Endothelial cell of umbilical vein (primary cell): ENCODE measurements at places on chromosomes 2 and 18.

DNA sequence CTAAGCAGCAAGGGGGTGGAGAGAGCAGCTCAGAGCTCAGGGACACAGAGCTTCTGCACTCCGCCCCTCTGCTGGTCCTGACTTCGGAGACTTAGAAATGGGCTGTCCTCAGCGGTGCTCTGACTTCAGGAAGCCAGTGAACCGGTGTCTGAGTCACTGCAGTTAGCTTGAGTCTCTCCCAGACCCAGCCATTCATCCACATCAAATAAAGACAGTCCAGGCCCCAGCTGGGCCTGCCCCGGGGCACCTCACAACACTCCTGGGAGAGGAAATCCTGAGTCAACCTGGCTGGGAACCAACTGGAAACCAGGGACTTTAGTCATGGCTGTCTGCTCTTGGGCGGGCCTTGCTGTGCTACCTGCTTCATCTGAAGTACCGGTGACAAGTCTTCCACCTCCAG is 5.4 kb upstream of the ITGB6 start:
- peak; percentile 97 for DNase-seq

DNA sequence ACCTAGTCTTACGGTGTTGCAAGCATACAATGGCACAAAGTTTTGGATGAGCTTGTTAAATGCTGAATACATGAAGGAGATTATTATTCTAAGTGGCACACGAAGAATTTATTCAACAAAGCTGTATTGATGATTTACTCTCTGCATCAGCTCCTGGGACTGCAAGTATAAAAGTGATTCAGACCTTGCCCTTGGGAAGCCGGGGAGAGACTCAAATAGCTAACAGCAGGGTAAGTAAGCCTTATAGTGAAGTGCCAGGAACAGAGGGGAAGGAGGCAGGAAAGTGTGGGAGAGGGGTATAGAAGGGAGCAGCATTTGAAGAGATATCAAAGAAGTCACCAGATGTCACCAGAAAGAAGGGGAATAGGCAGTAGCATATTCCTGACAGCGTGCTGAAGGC is 115.4 kb downstream of the MCFD2 start:
- no peak for DNase-seq

- DNase-seq: no peak
Measured at GRCh38 chr2:216424274-216424673, 12.0 kb downstream of the SMARCAL1 start.

DNA sequence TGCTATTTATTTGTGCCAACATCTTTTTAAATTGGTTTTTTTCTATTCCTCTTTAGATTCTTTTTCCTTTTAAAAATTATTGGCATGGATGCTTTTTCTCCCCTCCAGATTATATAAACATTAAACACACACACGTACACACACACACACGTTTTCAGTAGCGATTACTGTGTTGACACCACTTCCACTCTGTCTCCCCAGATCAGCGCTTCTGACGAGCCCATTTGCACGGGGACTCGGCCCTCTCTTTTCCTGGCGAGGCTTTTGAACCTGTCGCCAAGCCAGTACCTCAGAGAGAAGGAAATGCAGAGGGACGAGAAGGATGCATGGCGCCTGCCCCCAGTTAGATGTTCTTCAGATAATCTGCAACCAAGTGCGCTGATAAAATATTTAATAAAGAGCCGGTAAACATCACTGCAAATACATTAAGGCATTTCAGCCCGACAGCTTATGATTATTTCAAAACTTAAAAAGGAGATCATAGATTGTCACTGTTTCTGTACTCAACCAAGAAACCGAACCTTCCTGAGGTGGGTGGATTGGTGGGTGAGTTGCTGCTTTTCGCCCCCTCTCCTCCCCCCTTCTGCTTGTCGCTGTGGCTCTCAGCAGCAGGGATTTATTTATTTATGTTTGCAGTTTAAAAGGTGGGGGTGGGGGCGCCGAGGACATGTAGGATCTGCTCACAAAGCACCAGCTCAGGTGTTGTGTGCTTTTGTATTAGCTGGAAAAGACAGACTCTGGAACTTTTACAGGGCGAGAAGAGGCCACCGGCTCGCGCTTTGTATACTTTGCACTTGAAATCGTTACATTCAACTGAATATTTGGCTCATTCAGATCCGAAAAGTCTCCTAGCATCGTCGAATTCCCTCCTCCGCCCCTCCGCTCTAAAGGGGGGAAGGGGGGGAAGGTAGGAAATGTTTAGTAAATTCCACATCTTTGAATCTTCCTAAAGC is 787 bp upstream of the TBR1 start:
- DNase-seq: no peak

DNA sequence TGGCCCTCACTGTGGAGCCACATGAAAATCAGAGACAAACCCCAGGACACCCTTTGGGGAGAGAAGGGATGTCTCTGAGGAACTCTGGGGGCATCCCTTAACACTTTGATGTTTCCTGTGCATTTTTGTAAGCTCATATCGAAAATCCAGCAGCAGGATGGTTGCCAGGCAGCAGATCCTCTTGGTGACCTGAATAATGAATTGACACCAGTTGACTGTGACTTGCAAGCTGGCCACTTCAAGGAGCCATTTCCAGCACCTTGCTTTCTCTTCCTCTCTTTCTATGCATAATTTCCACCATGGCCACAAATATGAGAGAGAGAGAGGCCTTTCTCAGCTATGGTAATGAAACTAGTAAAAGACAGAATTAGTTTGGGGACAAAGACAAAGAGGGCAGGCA is 91.7 kb downstream of the NRP2 start:
- no peak for DNase-seq

- no peak for DNase-seq
Measured at GRCh38 chr18:7116001-7116730, 1.4 kb downstream of the LAMA1 start.

DNA sequence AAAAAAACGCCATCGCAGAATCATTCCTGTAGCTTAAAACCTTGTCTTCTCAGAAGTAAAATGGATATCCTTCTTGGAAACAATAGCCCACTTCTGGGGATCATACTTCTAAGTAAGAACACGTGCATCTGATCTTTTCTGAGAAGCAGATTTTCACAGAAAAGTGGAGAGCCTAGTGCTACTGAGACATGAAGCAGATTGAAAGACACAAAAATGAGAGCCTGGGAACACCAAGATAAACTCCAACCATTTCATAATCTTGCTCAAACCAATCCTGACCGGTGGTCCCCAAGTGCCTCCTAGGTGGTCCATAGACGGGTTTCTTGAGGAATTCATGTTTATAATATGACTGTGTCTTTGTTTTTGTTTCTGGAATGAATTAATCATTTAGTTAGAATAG is 191.2 kb downstream of the IRS1 start:
- DNase-seq: no peak

DNA sequence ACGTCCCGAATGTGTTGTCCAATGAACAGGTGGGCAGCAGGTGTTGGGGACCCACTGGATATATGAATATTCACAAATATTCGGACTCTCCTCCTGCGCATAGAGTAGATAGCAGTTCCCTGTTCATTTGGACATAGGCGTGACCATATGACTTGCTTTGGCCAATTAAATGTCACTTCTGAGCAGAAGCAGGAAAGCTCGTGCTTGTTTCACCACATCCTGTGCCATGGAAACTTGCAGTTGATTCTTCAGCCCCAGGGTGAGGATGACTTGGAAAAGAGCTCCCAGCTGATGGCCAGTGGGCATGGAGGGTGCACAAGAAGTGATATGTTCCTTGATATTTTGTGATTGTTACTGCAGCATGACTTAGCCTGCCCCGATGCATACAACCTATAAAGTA is 52.6 kb downstream of the PTPRM start:
- no peak for DNase-seq

- DNase-seq: no peak
Measured at GRCh38 chr2:84942964-84943421, 28.0 kb upstream of the KCMF1 start.

- DNase-seq: no peak
Measured at GRCh38 chr2:121387591-121388325, 102.8 kb upstream of the TFCP2L1 start.

GRCh38 chr2:12223732-12224131 is 477.3 kb downstream of the LPIN1 start:
- DNase-seq: no peak

- DNase-seq: no peak
Measured at GRCh38 chr2:223109341-223109740, 57.4 kb downstream of the KCNE4 start.

DNA sequence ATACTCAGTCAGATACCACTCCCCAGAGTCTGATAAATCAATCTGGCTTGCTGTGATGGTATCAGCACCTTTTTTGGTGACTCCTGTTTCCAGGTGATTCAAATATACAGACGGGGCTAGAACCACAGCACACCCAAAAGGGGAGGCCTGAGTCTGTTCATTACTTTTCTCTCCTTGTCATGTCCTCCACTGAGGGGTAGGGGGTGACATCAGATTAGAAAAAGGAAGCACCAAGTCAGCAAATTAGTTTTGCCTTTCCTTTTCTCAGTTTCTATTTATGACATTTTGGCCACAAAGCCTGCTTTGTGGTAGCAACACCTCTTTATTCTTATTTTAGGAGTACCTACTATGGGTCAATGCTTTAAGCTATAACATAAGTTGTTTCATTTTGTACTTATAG is 127.4 kb downstream of the CCDC102B start:
- no peak for DNase-seq

DNA sequence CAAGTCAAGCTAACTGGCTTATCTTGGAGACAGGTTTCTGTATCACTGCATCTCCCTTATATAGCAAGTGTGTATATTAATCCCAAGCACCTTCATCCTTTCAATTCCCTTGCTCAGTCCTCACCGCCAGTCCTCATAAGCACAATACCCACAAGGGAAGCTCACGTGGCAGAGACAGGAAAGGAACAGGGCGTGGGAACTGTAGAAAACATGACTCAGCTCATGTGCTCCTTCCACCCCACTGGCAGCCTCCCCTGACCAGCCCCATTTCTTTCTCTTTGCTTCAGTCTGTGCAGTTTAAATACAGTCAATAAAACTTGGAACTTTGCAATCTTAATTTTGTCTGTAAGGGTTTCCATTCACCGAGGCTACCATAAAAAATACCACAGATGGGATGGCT is 36.5 kb upstream of the CDH19 start:
- peak; percentile 72 for DNase-seq

- no peak for DNase-seq
Measured at GRCh38 chr2:142745691-142746090, 131.8 kb upstream of the KYNU start.

DNA sequence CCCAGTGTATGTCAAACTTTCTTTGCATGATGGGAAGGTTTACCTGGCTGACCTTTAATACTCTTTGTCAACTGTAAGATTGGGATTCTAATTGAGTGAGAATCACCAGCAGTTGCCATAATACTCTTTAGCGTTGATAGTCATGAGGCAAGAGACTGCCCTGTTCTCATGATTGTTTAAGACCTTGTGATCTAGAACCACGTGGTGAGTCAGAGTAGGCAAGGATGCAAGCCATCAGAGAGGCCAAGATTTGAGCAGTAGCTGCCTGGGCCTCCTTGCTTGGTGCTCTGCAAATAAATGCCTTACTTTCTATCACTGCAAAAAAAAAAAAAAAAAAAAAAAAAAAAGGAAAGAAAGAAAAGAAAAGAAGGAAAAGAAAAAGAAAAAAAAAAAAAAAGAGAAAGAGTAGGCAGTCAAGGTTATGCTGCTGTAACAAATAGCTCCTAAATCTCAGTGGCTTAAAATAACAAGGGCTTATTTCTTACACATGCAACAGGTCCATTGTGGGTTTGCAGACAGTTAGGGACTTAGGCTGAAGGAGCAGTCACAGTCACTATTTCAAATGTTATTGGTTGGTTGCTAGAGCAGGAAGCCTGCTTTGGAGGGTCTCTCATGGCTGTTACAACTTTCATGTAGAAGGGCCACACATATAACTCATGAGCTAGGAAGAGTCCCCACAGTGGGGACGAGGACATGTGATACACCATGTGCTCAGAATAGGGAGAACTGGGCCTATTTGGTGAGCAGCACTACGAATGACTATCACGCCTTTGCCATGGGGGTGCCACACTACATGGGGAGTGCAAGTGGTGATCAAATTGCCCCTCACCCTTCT is 21.7 kb downstream of the IL1R2 start:
- no peak for DNase-seq

DNA sequence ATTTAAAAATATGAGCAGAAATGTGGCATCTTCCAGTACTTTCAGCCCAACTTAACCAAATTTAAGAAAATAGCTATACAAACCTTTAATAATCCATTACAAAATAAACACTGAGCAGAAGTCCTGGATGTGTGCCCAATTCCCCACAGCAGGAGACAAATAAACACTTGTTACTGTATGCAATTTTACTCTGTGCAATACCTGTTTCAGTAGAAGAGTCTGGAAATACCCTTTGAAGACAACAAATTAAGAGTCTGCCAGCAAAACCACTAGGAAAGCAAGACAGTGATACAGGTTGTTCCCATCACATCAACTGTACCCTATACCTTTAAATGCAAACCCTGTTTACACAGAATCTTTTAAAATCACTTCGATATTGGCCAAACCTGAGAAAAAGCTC is 41.4 kb upstream of the RNU4ATAC start:
- DNase-seq: peak; percentile 9

DNA sequence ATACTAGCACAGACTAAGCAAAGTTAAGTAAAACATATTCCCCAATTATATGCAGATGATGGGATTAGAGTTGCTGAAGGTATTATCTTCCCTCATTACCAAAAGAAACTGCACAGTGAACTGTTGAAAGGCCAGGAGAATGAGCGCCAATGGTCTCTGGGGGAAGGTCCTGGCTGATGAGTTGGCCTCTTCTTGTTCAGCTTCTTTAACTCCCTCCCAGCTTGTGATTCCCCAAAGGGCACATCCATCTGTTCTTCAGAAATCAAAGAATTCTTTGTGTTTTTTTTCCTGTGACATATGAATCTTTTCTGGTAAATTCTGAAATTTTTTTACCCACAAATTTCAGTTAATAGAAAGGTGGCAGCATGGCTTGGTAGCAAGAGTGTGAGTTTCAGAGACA is 667.6 kb downstream of the CNTNAP5 start:
- DNase-seq: no peak

DNA sequence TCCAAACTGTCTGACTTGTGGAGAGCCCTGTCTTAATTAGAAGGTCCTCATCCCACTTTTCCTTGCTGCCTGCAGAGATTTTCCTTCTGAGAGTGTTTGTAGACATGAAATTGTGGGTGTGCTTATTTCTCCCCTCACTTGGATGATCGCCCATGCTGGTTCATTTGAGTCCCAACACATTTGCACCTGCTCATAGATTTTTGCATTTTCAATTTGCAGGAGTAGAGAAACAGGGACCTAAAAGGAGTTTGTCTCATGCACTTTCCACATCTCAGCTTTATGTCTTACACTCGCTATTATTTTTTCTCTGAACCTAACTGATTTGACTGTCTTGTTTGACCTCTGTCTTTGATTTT is 33.2 kb upstream of the FHL2 start:
- DNase-seq: no peak
